ENCODE measurements at places on chromosomes 1 and 21.

DNA sequence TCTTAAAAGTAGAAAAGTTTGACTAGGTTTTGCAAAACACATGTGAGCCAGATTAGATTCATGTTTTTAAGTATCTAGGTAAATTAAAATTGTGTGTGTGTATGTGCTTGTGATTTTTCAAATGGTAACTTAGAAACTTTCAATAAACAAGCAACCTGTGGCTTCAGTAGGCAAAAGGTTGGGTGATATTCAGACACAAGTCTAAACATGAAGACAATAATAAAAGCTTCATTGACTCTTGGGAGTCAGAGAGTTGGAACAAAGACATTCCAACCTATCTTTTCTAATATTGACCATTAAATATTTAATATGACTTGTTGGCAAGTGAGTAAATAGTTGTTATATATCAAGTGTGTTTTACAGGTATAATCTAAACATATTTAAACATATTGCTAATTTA, 1049.6 kb upstream of the ADGRL4 start:
- no peak for DNase-seq

DNA sequence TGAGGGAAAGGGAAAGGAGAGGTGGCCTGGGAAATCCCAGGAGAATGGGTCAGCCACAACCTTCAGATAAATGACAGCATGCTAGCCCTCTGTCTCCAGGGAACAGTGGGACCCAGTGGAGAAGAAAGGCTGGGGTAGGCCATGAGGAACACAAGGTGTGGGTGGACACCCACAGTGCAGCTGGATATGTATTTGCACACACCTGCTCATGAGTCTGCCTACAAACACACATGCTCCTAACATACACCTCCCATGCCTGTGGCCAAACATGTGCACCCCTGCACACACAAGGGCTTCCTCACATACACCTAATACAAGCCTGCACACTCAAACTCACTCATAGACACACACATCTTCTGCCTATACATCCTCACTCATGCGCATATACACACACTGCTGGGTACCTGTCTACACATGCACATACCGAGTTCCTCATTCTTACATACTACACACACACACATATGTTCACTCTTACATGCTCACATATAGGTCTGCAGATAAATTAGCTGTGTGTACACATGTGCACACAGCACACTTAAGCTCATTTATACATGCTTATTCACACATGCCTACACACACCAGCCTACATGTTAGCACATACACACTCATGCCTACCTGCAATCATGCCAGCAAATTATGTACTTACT, 3.6 kb downstream of the C1orf216 start:
- no peak for DNase-seq

DNA sequence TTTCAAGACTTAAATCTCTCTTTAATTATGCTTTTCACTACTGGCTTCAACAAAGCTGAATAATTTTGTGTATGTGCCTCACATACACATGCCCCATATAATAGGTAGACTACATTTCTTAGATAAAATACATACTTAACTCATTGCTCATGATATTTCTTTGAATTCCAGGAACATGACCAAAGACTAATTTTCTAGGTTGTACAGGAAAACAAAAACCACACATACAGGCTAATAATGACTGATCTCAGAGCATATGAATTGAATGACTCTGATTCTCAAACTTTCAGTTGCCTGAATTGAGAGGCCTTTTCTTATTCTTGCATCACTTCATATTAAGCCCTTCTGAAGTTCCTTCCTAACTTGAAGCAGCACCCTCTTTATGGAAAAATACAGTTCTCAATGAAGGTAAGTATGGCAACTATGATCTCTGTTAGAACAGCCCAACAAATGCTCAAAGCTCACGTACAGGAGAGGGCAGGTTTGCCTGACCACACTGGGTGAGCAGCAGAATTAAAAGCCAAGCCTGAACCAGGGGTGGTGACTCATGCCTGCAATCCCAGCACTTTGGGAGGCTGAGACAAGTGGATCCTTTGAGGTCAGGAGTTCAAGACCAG, 22.6 kb upstream of the UAP1 start:
- DNase-seq = no peak

- no peak for DNase-seq
Measured at GRCh38 chr1:218459450-218459849, 114.3 kb downstream of the TGFB2 start.

DNA sequence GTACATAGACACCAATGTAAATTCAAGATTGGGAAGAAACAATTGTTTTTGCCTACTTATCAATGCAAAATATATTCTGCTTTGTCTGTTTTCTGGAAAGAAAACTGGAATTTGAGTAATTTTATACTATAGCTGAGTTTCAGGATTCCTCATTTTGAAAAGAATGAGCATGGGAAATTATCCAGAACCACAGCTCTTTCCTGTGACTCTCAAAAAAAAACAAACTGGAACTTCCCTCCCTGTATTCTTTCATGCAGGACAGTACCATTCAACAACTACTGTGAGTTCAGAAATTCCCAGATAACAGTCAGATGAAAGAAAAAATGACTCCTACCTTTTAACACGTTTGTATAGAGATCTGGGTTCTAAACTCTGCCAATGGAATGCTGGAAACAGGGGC, 372.4 kb downstream of the TGFB2 start:
- DNase-seq = no peak

GRCh38 chr1:14479865-14480264, 118.6 kb upstream of the KAZN start:
- DNase-seq = no peak

- DNase-seq = no peak
Measured at GRCh38 chr1:3000671-3001470, 20.4 kb upstream of the ACTRT2 start.

GRCh38 chr1:154157520-154158306, 2.8 kb upstream of the NUP210L start:
- peak; percentile 48 for DNase-seq

- no peak for DNase-seq
Measured at GRCh38 chr1:25088946-25089345, 143.4 kb downstream of the SYF2 start.

- DNase-seq = no peak
Measured at GRCh38 chr1:55445416-55445815, 230.3 kb upstream of the USP24 start.

- DNase-seq = peak; percentile 76
Measured at GRCh38 chr1:40665335-40666171, at the start of gene RIMS3. Gene RIMS3 (minus strand): TSS chr1:40665682. CDS start chr1:40641925, 23,757 bp downstream.

DNA sequence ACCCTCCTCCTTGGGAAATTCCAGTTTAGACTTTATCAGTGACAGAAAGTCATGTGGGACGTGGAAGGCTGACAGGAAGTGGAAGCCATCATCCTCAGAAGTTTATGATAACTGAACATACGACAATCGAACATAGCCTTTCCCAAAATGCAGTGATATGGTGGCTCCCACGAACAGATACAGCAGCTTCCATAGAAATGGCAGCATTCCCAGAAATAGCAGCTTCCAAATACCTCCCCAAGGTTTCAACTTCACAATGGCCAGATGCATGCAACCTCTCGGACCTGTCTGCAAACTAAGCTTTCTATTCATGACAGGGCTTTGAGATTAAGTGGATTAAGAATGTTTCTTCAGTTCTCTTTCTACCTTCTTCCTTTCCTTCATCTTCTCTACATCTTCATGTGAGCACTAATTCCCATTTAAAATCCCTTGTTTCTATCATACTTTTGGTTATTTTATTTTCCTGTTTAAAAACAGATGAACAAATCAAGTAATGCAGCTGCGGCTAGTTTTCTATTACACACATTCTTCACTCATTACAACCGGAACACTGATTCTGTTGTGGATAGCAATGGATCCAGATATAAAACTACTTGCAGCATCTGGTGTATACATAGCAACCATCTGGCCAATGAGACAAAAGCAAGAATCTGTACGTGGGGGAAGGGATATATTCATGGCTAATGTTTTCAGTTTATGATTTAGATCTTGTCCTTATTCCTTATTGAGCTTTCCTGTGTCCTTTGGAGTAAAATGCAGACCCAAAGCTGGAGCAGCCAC, 304.8 kb downstream of the BRINP3 start:
- DNase-seq = no peak

DNA sequence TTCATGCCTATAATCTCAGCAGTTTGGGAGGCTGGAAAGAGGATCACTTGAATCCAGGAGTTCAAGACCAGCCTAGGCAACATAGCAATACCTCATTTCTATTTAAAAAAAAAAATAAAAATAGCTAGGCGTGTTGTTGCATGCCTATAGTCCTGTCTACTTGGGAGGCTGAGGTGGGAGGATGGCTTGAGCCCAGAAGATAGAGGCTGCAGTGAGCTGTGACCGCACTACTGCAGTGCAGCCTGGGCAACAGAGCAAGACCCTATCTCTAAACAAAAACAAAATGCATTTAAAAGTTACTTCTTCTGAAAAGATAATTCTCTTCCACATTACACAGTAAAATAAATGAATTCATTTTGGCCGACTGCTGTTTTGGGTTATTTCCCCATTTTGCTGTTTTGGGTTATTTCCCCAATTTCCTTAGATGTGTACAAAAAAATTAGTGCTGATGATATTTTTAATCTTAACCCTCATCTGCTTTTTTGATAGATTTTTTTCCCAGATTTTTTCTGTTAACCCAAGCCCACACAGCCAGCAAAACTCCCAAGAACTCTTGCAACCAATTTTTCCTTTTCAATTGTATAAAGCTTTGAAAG, 23.0 kb upstream of the SAMSN1 start:
- DNase-seq = no peak

- DNase-seq = no peak
Measured at GRCh38 chr1:231694465-231695077, 68.0 kb downstream of the DISC1 start.

- DNase-seq = no peak
Measured at GRCh38 chr1:2908081-2908480, 106.6 kb upstream of the TTC34 start.

GRCh38 chr1:243708210-243708609, 141.8 kb downstream of the AKT3 start:
- no peak for DNase-seq

GRCh38 chr1:67085326-67085725, 31.4 kb upstream of the SLC35D1 start:
- no peak for DNase-seq

- DNase-seq = no peak
Measured at GRCh38 chr1:58573705-58574591, 3.1 kb downstream of the TACSTD2 start.

- DNase-seq = no peak
Measured at GRCh38 chr21:45098867-45099266, 24.5 kb downstream of the ADARB1 start.

GRCh38 chr1:63916485-63917360, 142.9 kb downstream of the ROR1 start:
- DNase-seq = no peak

GRCh38 chr1:159030877-159031447, 21.3 kb downstream of the IFI16 start:
- no peak for DNase-seq

GRCh38 chr1:82788660-82789059, 987.9 kb downstream of the ADGRL2 start:
- DNase-seq = no peak

DNA sequence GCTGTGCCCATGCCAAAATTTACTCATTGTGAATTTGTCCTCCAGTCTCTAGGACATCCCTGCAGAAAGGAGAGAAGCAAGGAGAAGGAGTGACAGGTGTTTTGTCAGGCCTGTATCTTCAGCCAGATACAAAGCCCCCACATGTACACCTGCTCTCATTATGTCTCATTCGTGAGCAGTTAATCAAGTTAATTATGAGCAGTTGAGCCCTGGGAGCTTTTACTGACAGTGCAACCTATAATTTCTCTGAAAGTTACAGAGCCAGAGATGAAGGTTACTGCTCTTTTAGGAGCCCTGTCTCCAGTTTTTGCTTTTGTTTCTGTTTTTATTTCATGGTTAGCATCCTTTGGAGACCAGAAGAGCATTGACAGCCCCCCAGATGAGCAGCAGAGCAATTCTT, 5.0 kb upstream of the ILDR2 start:
- DNase-seq = no peak

DNA sequence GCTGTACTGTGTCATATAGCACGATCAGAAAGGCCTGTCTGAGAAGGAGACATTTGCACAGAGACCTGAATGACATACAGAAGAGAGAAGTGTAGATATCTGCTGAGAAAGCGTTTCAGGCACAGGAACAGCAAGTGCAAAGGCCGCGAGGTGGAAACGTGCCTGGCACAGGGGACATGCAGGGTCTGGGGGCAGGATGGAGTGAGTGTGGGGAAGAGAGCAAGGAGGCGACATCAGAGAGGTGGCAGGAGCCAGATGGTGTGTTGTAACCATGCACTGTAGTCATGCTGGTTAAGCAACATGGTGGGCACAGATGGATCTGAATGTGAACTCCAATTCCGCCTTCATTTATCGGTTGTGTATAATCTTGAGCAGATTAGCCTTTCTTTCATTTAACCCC, 13.0 kb downstream of the KRTCAP2 start:
- no peak for DNase-seq

DNA sequence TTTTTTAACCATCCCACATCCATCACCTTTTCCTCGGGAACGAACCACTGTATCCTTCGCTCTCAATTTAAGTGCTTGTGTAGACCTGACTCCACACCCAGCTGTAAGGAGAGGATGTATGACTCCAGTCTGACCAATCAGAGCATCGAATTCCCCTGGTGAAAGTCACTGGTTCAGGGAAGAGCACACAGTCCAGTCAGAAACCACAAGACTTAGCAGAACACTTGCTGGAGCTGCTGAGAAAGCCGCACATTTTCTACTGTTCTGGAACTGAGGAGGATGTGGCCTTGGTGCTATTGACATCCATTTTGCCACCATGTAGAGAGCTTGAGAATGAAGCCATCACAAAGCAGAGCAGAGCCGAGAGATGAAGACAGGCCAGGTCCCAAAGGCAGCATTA, 59.9 kb upstream of the CNN3 start:
- DNase-seq = no peak

- DNase-seq = no peak
Measured at GRCh38 chr1:33078030-33078591, 2.8 kb upstream of the AZIN2 start.

DNA sequence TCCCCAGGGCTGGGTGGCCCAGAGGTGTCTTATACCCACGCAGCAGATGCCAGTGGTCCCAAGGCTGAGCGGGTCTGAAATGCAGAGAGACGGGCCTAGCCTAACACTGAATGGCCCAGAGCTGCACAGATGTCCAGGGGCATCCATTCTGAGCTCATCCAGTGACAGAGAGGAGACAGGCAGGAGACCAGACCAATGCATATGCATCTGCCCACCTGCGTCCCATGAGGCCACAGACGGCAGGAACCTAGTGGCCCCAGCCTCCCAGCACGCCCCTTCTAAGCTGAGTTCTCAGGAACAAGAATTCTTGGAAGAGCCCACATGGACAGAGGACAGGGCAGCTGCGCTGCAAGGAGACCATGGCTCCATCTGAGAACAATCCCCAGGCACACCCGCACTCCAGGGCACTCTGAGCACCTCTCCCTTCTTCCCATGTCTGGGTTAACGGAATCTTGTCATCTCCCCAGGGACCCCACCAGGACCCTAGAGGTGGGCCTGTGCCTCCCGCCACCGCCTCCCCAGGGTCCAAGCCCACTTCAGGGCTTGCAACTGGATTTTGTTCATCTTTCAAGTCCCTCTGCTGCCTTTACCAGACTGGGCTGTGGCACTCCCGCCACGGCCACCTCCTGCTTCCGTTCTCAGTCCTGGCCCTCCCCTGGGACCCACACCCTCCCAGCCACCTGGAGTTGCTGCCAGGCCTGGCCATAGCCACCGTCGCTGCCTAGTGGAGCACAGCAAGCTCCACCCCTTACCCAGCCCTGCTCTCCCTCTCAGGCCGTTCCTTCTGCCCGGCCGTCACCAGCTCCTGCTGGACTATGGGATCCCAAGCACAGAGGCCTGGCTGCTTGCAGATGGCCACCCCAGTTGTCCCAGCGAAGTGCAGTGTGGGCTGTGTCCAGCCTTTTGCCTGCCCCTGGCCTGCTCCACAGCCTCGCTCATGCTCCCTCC, 3.3 kb downstream of the WNT3A start:
- DNase-seq = no peak

All from T-helper 2 cell (primary cell).